ENCODE measurements at places on chromosomes 11 and 22.

DNA sequence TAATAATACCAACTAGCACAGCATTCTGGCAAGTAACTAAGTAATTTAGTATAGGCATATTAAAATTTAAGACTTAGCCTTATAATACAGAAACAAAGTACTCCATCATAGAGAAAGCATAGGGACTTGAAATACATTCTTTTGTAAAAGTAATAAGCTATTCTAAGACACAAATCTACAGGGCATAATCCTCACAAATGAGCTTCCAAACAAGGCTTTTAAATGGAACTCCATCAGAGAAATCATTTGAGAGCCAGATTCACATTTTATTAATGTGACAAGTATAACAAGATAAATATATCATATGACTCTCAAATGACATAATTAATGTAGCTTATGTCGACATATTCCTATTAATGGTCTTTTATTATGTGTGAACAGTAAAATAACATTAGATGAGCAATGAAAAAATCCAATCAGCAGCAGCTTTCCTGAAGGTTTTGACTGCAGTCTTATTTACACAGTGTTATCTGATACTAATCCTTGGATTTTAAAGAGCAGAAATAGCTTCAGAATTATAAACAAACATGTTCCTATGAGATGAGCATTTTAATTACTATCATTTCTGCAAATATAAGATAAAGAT is 241.4 kb downstream of the TTC28 start:
- no peak for DNase-seq

DNA sequence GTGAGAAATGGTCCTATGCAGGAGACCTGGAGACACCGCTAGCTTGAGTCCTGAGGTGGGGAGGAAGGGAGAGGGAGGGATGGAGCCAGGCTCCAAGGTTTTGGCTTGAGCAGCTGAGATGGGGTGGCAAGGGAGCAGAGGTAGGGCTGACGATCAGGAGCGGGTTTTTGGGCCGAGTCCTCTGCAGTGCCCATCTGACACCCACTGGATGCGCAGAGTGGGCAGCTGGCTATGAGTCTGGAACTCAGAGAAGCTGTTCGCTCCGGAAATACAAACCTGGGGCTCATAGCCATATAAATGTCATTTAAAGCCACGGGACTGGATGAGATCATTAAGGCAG is 453 bp upstream of the MAFF start:
- DNase-seq = no peak

GRCh38 chr11:69473276-69473845 is 8.1 kb upstream of the LINC01488 start:
- no peak for DNase-seq

GRCh38 chr22:19494001-19494560 is 14.4 kb downstream of the CDC45 start:
- no peak for DNase-seq

GRCh38 chr11:72008728-72009127 is 10.0 kb downstream of the IL18BP start:
- no peak for DNase-seq

DNA sequence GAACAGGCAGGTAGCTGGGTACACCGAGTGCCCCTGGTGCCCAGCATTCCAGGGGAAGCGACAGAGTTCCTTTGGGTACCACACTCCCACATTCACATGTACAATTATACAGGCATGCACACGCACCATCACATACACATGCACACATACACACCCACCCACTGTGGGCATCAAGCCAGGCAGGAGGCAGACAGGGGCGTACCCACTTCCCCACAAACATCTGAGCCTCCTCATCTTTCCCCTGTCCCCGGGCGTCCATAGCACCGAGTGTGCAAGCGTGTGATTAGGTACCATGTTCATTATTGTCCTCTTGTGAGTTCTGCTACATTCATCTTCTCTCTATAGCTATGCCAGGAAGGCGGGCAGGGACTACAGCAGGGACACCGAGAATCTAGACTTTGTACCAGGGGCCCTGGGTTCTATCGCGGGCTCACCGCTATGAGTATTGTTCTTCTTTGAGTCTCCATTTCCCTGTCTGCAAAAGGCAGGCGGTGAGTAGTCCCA is 2.1 kb upstream of the CARD10 start:
- no peak for DNase-seq

DNA sequence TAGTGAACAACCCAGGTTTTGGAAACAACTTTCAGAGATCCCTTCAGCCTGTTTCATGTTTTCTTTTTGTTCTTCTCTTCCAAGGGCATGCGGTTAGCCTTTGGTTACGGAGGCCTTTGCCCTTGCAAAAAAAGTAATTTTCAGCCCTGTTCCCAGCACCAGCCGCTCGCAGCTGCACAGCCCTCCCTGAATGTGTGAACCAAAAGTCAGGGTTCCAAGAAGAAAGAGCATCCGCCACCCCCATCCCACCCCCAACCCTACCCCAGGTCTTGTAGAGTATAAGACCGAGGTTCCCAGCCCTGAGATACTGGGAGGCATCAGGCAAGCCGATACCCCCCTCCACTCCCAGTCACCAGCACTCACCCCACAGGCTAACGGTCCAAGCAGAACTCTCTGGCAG is 56.4 kb downstream of the IGLL1 start:
- no peak for DNase-seq

GRCh38 chr11:127993788-127994187 is 593.6 kb downstream of the ETS1 start:
- DNase-seq = no peak

DNA sequence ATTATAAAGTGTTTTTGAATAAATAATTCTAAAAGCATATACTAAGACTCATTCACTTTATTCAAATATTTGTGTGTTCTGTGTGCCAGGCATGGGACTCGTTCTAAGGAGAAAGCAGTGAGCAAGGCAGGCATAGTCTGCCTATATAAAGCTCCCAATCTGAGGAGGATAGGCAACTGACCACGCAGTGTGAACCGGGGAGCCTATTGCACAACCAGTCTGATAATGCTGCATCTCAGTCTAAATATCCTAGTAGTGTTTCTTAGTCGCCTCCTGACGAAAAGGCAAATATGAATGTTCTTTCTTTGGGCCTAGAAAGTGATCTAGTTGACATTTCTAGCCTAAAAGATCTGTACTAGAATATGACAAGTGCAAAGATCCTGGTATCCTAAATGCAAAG is 98.3 kb downstream of the C11orf65 start:
- no peak for DNase-seq

GRCh38 chr22:49215840-49216239 is 611.8 kb downstream of the BRD1 start:
- DNase-seq = no peak

GRCh38 chr22:39452740-39453040 is 4.1 kb upstream of the MGAT3 start:
- DNase-seq = no peak

GRCh38 chr22:27669798-27670599 is 131.6 kb downstream of the MN1 start:
- DNase-seq = no peak

DNA sequence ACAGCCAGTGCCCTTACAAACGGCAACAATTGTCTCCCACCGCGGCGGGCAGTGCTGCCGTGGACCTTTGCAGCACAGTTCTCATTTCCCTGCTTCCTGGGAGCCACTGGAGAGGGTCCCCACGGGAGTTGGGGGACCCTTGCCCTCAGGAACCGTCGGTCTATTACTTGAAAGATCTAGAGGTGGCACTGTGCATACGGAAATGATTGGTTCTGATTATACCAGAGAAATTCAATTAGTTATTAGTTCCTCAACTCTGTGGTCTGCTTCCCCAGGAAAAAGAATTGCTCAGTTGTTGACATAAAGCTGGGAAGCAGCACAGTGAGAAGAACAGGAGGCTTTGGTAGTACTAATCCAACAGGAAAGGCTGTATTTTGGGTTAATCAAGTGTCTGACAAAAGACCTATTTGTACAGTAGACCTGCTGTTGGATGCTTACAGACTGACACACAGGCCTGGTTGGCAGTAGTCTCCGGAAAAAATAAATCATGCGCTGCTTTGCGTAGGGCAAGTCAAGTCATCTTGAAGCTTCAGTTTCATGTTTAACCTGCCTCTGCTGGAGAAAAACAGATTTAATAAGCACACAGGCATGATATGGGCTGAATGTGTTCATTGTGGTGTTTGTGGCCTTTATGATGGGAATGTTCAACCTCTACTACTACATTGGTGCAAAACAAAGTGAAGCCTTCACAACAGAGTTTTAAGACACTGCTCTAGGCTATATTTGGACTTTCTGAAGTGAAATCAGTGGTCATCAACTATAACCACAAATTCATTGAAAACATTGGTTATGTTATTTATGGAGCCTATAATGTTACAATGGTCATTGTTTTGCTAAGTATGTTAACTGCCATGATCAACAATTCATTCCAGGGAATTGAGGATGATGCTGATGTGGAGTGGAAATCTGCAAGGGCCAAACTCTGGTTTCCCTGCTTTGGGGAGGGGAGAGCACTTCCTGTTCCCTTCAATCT is 54.6 kb upstream of the SC5D start:
- DNase-seq = no peak

GRCh38 chr11:13280777-13281176 is 3.2 kb downstream of the BMAL1 start:
- DNase-seq = no peak

DNA sequence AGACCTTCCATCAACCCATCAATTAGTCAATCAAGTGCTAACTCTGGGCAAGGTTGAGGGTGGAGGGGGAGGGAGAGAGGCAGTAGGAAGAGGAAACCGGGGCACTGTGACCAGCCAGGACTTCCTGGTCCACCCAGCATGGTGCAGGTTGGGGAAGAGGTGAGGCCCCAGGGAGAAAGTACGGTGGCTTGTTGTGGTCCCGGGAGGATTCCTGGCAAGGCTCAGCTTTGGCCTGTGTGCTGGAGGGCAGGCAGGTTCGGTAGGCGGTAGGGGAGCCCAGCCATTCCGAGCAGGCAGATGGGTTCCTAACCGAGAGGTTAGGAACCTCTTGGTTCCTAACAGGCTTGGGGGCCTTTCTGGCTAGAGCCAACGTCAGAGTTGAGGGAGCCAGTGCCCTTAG is 10.8 kb downstream of the ST14 start:
- no peak for DNase-seq

- no peak for DNase-seq
Observed at GRCh38 chr11:116224154-116224888, 548.5 kb downstream of the BUD13 start.

- no peak for DNase-seq
Observed at GRCh38 chr22:49491221-49491635, 336.4 kb downstream of the BRD1 start.

GRCh38 chr11:117458275-117459122 is 130.8 kb downstream of the CEP164 start:
- DNase-seq = no peak

GRCh38 chr11:74474316-74474715 is 7.0 kb upstream of the KCNE3 start:
- DNase-seq = no peak

- no peak for DNase-seq
Observed at GRCh38 chr11:74819400-74819799, 70.8 kb downstream of the RNF169 start.

GRCh38 chr11:101870510-101870909 is 44.3 kb upstream of the CEP126 start:
- DNase-seq = no peak

GRCh38 chr22:42368379-42369249 is 63.6 kb downstream of the NFAM1 start:
- DNase-seq = no peak

GRCh38 chr11:4606231-4607015 is 1.6 kb downstream of the TRIM68 start:
- DNase-seq = no peak

- DNase-seq = no peak
Observed at GRCh38 chr22:35728639-35729308, 11.1 kb downstream of the APOL5 start.

DNA sequence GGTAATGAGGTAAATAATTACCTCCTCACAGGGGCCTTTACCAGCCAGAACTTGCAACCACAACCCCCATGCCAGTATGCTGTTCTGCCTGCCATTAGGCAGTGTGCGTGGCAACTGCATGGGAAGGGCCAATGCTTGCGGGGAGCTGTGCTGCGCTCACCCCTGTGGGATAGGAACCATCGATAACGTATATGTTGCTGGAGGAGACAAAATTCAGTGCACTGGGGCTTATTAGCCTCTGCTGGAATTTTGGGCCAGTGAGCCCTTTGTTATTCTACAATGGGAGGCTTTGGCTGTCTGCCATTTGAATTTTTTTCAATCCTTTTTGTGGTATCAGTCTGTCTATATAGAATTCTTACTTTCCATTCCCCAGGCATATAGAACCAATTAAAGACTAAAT is 47.3 kb downstream of the PPP2R1B start:
- DNase-seq = no peak

DNA sequence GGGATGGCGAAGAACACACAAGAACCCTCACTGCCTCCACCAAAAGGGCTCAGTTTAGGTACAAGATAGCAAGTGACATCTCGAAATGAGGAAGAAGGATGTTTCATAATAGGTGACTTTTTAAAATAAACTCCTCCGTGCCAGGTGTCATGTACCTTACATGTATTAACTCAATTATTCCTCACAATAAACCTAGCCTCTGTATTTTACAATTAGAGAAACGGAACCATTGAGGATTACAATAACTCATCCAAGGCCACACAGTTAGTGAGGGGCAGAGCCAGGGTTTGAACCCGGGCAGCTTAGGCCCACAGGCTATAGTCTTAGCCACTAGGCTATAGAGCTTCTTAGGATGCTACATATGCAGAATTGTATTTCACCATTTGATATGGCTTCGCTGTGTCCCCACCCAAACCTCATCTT is 965 bp upstream of the PAMR1 start:
- DNase-seq = no peak

GRCh38 chr11:57637626-57638004 is 12.1 kb downstream of the YPEL4 start:
- no peak for DNase-seq

DNA sequence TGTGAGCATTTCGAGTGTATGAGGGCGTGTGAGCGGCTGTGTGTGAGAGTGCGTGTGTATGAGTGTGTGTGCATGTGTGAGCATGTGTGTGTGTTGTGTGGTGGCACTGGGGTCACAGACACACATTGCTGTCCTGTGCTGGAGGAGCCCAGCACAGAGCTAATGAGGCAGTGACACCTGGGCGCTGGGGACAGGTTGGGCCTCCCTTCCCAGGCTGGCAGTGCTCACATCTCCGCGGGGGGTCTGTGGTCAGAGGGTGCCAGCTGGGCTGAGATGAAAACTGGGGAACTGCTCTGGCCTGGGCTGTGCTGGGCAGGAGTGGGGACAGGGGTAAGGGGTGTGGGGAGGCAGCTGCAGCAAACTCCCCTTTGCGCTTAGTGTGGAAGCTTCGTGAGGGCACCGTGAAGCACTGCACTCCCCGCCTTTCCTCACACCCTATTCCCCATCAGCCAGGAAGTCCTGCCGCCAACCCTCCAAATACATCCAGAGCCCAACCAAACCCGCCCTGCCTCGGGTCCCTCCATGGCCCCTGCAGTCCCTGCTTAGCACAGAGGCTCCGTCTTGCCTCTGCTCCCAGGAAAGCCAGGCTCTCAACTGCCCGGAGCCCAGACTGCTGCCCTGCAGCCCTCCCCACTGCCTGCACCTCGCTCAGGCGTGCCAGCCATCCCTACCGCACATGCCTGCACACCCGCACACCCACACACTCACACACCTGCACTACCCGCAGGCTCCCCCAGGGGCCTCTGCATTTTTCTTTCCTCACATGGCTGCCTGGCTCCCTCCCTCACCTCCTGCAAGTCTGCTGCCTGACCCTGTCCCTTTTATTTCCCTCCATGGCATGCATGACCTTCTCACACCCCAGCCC is 62.0 kb upstream of the THY1 start:
- DNase-seq = no peak

GRCh38 chr11:111502611-111503010 is 9.6 kb downstream of the BTG4 start:
- DNase-seq = no peak

GRCh38 chr11:82458761-82459160 is 274.9 kb downstream of the FAM181B start:
- DNase-seq = no peak

Measured in cerebellar nuclear complex (tissue), 1 donor.